ENCODE measurements at places on chromosomes 3 and 15. TPM values are rescaled to one million over a fixed set of nuclear protein-coding genes. Genes with fewer than 3 reads are reported as not detected.

DNA sequence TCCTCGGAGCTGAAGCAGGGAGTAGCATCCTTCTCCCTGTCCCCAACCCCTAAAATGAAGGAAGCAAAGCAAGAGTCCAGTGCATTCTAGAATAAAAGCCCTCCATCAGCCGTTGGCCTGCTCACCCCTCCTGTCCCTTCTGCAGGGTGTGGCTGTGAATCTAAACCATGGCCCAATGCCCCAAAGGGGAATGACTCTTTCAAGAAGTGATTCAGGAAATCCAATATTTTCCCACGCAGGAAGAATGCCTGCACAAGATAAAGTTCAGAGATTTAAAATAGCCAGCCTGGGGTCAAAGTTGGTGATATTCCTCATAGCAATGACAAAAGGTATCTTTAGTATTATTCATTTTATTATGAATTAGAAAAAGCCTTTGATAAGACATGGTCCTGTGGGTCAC lies 38.5 kb downstream of the SLCO2A1 start:
- no peak for DNase-seq

APBA2 gene
- 3.4 TPM for total RNA-seq

GOLGA8J gene
- not detected for total RNA-seq

- DNase-seq, result no peak
These were observed 84.6 kb upstream of the KLF13 start for GRCh38 chr15:31241888-31242522.

GRCh38 chr3:27089068-27089467 lies 280.1 kb downstream of the NEK10 start:
- DNase-seq, result no peak

DNA sequence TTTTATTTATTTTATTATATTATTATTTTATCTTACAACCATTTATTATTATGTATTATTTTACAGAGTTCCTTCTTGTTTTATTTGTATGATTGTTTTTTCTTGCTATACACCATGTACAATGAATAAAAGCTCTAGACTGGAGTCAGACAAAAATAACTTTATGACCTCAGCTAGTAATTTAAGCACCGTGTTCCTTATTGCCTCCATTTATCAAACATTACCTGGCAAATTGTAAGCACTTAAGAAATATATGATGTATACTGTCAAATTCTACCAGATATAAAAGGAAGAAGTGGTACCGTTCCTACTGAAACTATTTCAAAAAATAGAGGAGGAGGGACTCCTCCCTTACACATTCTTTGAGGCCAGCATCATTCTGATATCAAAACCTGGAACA lies 326.9 kb upstream of the NECTIN3 start:
- no peak for DNase-seq

Data from mucosa of gallbladder (tissue), 1 donor.